ENCODE measurements at places on chromosomes 4 and X.

DNA sequence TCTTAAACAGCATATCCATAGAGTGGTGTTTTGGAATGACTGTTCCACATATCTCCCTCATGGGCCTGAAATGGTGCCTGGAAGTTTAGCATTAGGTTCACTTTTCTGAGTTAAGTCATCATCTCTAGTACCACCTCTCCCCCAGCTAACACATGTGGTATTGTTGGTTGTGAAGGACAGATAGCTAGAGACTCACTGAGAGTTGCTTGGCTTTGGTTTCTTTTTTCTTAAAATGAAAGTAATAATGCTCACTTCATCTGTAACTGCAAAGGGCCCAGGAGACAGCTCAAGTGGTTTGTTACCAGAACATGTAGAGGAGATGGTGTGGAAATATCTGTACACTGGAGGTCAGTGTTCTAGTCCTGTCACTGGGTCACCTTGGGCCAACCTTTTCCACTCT lies 90.9 kb downstream of the EFNB1 start:
- DNase-seq: no peak

DNA sequence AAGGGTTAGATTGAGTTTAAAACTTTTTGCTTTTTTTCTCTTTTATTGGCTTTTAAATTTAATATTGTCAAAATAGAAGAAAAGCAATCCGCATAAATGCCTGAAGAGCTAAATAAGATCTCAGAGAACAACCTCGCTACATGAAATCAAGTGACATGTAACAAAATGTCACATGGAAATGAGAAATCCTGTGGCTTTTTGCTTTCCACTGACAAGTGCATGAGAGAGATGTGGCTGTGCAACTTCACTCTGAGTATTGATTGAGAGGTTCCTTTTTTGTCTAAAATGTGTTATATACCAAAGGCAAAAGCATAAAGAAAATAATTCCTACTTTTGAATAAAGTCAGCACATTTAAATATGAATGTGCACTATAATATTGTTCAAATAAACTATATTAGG lies 263.5 kb downstream of the MAPK10 start:
- DNase-seq: no peak

GRCh38 chr4:105352826-105353225 lies 121.0 kb downstream of the PPA2 start:
- DNase-seq: no peak

GRCh38 chr4:8131826-8132225 lies 26.8 kb downstream of the ABLIM2 start:
- no peak for DNase-seq

DNA sequence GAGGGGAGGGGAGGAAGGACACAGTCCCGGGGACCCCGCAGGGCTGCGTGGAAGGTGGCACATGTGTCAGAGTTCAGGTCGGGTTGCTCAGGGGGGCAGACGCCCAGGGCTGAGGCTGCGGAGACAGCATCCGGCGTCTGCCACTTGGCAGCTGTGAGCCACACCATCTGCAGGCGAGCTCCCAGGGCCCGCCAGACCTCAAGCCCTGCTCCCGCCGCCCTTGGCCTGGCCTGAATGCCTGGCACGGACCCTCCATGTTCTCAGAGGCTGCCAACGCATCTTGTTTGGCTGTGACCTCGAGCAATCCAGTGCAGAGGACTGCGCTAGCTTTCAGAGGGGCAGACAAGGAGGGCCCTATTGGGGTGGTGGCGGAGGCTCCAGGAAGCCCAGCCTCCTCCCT lies 5.1 kb downstream of the BGN start:
- DNase-seq: no peak

GRCh38 chrX:110218591-110218990 lies 99.3 kb downstream of the AMMECR1 start:
- DNase-seq: no peak

GRCh38 chr4:40992472-40993295 lies 221.7 kb downstream of the APBB2 start:
- DNase-seq: no peak

DNA sequence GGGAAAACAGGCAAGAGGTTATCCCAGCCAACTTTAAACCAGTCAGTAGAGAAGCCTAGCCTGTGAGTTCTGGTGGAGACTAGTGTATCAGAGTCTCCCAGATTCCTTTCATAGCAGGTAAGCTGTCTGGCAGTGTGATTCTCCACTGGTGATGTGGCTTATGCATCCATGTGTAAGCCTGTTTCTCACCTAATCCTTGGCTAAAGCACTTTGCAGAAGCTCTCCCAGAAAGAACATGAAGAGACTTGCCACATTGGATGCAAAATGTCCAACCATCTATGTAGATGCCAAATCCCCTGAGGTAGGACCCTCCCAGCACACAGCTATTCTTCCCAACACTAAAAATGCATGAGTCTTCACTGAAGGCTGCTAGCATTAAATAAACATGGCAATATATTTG lies 111.7 kb downstream of the CHRNA9 start:
- no peak for DNase-seq

GRCh38 chr4:53307819-53308780 lies 57.8 kb downstream of the SCFD2 start:
- DNase-seq: no peak

GRCh38 chr4:105936901-105937300 lies 41.6 kb downstream of the NPNT start:
- no peak for DNase-seq

DNA sequence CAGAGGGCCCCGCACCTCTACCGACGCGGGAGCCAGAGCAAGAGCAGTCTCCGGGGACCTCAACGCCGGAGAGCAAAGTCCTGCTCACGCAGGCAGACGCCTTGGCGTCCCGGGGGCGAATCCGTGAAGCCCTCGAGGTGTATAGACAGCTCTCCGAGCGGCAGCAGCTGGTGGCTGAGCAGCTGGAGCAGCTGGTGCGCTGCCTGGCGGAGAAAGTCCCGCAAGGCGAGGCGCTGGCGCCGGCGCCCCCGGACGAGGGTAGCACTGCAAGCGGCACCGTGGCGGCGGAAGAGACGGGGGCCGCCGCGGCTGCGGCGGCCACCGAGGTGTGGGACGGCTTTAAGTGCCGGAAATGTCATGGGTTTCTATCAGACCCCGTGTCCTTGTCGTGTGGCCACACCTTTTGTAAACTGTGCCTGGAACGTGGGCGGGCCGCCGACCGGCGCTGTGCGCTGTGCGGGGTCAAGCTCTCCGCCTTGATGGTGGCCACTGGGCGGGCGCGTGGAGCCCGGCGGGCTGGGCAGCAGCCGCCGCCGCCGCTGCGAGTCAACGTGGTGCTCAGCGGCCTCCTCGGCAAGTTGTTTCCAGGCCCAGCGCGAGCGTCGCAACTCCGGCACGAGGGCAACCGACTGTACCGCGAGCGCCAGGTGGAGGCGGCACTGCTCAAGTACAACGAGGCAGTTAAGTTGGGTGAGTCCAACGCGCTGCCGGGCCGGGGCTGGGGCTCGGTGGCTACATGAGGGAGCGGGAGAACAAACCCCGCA lies 672 bp downstream of the LONRF3 start:
- no peak for DNase-seq

GRCh38 chrX:42954880-42955279 lies 176.9 kb upstream of the PPP1R2C start:
- DNase-seq: no peak

GRCh38 chr4:88792268-88792781 lies 94.7 kb upstream of the NAP1L5 start:
- DNase-seq: no peak

GRCh38 chr4:108821351-108821930 lies 58.6 kb upstream of the ETNPPL start:
- no peak for DNase-seq

- no peak for DNase-seq
Measured at GRCh38 chr4:48090621-48091020, 43.4 kb downstream of the TXK start.

DNA sequence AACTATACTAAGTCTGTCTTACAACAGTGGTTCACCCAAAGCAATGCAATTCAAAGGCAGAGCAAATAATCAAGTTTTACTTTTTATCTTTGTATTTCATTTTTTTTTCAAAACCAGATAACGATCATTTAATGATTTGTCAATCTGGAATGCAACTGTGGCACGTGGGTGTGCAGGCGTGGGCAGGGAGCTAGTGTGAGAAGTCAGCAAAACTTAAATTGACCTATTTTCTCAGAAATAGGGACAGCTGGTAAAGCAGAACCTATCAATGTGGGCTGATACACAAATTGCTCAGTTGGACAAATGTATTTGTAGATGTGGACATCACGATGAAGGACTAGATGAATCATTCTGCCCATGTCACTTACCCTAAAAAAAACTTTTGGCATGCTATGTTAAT lies 105.6 kb downstream of the CBLL2 start:
- no peak for DNase-seq

DNA sequence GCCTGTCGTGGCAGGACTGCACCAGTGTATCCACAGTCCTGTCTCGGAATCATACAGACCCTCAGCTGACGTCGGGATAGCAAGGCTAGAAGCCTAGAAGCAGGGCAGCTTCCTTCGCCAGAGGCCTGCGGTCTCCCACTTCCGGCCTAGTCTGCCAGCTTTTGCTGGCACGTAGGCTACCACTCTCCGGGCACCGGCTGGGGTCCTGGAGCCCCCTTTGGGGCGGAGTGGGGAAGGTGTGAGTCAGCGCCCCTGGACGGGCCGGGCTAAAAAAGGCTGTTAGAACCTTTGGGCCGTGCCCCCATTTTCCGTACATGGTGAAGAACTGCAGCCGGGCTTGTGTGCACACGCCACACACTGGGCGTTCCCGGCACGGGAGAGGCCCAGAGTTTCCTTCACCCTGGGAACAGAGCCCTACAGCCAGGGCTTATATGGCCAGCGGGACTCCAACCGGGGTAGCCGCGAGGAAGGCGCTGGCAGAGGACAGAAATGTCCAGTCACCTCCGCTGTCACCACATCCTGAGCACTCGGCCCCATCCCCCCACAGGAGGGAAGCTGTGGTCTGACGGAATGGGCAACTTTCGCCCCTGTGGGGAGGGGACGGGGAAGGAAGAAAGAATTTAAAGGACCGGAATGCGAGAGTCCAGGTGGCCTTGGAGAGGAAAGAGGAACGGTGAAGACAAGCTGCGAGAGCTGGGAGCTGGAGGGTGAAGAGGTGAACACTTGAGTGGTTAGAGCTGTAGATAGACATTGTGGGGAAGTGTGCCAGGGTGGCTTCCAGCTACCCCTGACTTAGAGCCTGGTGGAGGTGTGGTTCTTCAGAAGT lies 4.6 kb downstream of the MAGIX start:
- DNase-seq: peak; percentile 55

- DNase-seq: peak; percentile 41
Measured at GRCh38 chrX:86148024-86148511, at the start of gene DACH2. TSS of gene DACH2 (plus strand) at chrX:86148451.

DNA sequence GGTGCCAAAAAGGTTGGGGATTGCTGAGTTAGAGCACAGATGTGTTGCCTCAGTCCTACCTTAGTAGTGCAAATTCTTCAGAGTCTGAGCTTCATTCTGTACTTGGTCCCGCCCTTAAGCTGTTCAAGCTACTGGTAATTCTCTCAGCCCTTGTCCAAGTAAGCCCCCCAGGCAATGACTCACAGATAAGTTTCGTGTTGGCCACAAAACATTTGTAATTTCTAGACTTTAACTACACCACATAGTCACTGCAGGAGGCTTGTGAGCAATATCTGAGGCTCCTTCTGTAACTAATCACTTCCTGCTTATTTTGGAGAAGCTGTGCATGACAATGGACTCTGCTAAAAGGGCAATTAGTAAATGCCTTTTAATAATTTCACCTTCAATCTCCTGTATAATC lies 1420.5 kb downstream of the PCDH7 start:
- no peak for DNase-seq

GRCh38 chrX:45872480-45872879 lies 671.8 kb upstream of the DIPK2B start:
- no peak for DNase-seq

DNA sequence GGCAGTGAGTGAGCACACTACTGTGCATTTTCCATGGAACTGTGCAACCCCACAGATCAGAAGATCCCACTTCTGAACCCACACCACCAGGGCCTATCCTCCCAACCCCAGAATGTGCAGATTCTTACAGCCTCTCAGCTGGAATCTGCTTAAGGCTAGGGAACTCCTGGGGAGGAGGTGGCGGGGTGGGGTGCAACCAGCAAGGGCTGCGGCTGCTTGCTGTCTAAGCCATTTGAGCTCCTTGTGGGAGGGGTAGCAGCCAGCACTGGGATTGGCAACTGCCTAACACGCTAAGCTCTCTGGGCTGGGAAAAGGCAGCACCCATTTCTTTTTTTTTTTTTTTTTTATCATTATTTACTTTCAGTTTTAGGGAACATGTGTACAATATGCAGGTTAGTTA lies 353.3 kb downstream of the RAB28 start:
- no peak for DNase-seq

GRCh38 chr4:77930876-77931275 lies 68.2 kb downstream of the MRPL1 start:
- no peak for DNase-seq

DNA sequence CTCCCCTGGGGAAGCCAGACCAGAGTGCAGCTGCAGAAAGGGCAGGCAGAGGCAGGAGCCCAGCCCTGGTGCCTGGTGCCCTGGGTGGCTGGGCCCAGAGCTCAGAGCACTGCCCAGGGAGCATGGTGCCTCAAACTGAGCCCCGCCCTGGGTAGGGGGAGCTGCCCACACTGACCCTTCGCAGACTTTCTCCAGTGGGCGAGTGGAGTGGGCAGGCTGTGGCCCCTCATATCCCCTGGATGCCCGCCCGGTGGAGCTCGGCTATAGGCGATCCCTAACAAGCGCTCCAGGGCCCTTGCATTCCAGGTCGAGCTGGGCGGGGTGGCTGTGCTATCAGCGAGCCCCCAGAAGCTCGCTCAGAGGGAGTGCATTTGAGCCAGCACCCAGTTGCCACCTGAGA lies 17.1 kb upstream of the ADRA2C start:
- DNase-seq: no peak

GRCh38 chr4:84803720-84804119 lies 162.8 kb downstream of the WDFY3 start:
- no peak for DNase-seq

- no peak for DNase-seq
Measured at GRCh38 chr4:33883111-33883510, 2361.2 kb downstream of the ARAP2 start.

GRCh38 chr4:80388284-80388607 lies 52.7 kb downstream of the CFAP299 start:
- no peak for DNase-seq
